Activated naive CD4-positive, alpha-beta T cell (primary cell): ENCODE measurements at places on chromosomes 16 and 17.

- no peak for DNase-seq
Observed at GRCh38 chr17:33682599-33682998, 389.5 kb upstream of the ASIC2 start.

GRCh38 chr16:76749780-76750375, 441.1 kb upstream of the MON1B start:
- DNase-seq = no peak

DNA sequence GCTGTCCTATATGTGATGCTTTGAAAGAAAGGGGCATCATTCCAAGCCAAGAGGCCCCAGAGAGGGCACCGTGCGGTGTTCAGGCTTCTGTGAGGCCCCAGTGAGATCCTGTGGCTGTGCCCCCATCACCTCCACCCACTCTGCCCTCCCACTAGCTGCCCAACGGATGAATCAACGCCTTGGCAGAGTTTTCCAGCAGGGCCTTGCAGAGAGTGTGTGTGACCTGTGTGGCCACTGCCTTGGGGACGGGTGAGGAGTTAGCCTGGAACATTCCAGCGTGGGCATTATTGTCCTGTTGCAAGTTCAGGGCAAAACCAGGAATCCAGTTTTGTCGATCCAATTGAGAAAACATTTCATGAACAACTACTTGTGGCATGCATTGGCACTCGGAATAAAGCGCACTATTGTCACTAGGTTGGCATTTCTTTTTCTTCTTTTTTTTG, 53.7 kb downstream of the SF3B3 start:
- DNase-seq = no peak

DNA sequence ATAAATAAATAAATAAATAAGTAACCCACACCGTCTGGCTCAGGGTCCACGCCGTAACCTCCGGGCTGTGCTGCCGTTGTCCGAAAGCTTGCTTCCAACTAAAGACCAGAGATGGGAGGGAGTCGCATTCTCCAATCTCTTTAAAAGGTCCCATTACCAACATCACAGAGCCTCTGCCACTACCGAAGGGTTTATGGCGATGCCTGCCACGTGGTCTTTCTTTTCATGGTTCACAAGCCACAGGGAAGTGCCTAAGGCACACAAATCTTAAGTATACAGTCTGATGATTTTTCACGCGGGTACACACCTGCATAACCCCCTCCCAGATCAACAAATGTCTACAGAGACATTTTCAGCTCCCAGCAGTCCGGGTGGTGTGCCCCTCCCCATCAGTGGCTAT, 1.4 kb downstream of the COTL1 start:
- no peak for DNase-seq

- DNase-seq = no peak
Observed at GRCh38 chr16:69241926-69242325, 55.0 kb downstream of the SNTB2 start.

DNA sequence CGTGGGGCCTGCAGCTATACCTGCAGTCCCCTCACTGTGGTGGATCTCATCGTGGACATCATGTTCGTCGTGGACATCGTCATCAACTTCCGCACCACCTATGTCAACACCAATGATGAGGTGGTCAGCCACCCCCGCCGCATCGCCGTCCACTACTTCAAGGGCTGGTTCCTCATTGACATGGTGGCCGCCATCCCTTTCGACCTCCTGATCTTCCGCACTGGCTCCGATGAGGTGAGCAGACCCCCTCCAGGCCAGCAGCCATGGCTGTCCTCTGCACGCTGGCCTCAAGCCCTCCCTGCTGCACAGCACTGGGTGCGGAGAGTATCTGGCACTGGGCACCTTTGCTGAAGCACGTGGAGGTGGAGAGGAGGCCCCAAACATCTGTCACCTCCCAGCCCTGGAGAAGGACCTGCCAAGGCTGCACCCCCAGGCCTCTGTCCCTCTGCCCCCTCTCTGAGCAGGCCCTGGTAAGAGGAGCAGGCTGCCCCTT, 11.0 kb downstream of the KCNH6 start:
- no peak for DNase-seq

GRCh38 chr16:11056993-11057649, 112.8 kb downstream of the CLEC16A start:
- DNase-seq = no peak

- no peak for DNase-seq
Observed at GRCh38 chr16:30934827-30935557, 11.6 kb downstream of the FBXL19 start.

- DNase-seq = no peak
Observed at GRCh38 chr17:73614256-73614655, 30.0 kb downstream of the SDK2 start.
